Stimulated activated CD4-positive, alpha-beta T cell treated with anti-CD3 and anti-CD28 coated beads, TNF-alpha, amount 100 ng/mL, for 1 hour (primary cell): ENCODE measurements at places on chromosomes 6 and 20.

- no peak for DNase-seq
These were observed 11.6 kb downstream of the PDCD2 start for GRCh38 chr6:170572704-170573466.

DNA sequence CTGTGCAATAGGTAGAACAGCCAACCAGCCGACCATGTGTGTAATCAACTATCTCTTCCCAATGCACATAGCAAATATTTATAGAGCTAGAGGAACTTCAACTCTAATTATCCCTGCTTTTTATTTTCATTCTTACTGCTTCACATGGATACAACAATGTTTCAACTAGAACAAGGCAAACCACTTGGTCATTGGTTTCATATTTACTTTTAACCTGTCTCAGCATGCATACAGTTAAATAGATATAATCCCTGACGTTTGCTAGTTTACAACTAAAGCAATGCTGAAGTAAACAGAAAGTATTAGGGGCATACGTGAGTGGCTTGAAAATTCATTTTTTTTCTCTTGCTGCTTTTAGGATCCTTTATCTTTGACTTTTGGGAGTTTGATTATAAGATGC, 318.5 kb upstream of the MAP3K7 start:
- DNase-seq = no peak

- no peak for DNase-seq
These were observed 4.9 kb upstream of the BEND6 start for GRCh38 chr6:56949925-56950495.

GRCh38 chr6:112308476-112308875, 38.7 kb upstream of the RFPL4B start:
- no peak for DNase-seq

- DNase-seq = no peak
These were observed 274.1 kb upstream of the FLRT3 start for GRCh38 chr20:14611479-14611878.

DNA sequence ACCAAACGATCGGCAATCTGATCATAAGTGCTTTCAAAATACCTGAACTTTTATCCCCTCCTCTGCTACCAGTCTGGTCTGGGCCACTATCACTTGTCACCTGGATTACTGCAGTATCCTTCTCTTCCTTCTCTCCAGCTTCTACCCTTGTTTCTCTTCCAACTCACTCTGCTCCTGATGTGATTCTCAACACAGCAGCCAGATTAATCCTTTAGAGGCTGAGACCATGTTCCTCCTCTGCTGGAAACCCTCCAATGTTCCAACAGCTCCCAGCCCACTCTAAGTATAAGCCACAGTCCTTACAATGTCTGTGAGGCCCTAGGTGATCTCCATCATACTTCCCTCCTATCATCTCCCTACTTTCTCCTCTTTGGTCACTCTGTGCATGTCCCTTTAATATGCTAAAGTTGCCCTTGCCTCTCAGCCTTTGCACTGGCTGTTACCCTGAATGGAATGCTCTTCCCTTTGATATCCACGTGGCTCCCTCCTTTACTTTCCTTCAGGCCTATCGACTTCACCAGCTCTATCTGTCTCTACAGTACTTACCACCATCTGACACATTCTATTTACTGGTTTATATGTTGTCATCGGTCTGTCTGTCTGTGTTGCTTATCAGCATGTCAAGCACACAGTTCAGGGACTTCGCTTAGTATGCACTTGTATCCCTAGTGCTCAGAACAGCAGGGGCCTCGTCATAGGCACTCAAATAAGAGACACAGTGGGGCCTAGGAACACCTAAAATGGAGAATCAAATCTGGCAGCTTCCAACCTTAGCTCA, 35.0 kb upstream of the RNF24 start:
- DNase-seq = no peak

DNA sequence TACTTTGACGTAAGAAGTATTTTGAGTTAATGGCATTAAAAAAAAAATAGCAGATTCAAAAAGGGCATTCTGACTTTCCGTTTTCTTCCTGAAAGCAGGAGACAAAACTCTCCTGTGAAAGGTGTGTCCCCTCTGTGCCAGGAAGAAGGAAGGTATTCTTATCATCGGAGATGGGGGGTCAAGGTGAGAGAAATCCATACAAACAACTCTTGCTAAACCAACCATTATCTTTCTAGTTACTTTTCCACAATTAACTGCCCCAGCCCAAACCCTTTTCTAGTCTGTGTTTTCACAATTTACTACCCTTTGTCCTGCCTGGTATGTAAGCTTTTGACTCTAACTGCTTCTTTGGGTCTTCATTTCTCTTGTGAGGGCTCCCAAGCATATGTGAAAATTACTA, 717.3 kb downstream of the EPM2A start:
- no peak for DNase-seq

- DNase-seq = no peak
These were observed 52.8 kb downstream of the YTHDF1 start for GRCh38 chr20:63163171-63163570.

GRCh38 chr6:151149793-151150192, 90.0 kb upstream of the AKAP12 start:
- DNase-seq = no peak

DNA sequence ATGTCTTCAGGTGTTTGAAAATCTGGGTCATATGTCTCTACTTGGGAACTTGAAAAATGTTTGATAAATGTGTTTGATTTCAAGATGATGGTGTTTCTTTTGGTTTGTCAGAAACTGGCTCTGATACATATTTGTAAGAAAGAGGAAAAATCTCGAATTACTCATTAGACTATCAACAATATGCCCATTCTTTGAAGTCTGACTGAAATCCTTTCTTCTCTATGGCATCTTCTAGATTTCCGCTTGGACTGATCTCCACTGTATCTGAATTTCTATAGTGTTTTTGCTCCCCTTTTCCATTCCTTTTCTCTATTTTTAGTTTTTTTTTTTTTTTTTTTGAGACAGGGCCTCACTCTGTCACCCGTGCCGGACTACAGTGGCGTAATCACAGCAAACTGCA, 1096.5 kb downstream of the KIF16B start:
- DNase-seq = no peak

- no peak for DNase-seq
These were observed 17.2 kb downstream of the SCUBE3 start for GRCh38 chr6:35230950-35231349.

DNA sequence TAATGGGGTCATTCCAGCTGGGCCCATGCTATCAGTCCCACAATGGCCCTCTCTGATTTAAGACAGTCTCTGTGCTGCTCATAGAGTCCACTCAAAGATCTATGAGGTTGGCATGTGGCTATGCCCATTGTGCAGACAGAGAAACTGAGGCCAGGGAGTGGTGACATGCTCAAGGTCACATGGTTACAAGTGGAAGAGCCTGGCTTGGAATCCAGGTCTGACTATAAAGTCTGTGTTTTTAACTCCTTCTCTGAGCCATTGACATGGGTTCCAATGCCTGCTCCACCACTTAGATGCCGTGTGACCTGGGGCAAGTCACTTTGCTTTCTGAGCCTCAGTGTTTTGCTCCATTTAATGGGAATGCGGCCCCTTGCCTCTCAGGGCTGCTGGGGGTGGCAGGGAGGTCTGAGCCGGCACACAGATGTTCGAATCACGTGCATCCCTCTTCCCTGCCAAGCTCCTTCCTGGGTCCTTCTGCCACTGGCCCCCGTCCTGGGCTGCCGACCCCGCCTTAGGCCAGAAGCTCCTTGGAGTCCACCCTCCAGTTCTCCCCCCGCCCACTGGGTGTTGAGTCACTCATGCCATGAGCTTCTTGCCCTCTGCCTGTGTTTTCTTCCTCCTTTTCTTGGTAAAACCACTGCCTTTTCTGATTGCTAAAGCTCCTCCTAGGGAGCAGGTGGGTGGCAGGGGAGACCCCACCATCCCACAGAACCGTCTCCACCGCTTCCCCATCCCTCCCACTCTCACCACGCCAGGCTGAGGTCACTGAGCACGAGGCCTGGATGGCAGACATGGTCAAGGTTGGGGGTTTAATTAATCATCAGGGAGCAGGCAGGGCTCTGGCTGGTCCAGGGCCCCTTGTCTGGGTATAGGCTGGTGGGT, 35.7 kb downstream of the CEBPB start:
- no peak for DNase-seq

- DNase-seq = peak; percentile 33
These were observed 635 bp upstream of the C20orf203 start for GRCh38 chr20:32674362-32674789.

- no peak for DNase-seq
These were observed 8.3 kb downstream of the C2 start for GRCh38 chr6:31935823-31936222.

DNA sequence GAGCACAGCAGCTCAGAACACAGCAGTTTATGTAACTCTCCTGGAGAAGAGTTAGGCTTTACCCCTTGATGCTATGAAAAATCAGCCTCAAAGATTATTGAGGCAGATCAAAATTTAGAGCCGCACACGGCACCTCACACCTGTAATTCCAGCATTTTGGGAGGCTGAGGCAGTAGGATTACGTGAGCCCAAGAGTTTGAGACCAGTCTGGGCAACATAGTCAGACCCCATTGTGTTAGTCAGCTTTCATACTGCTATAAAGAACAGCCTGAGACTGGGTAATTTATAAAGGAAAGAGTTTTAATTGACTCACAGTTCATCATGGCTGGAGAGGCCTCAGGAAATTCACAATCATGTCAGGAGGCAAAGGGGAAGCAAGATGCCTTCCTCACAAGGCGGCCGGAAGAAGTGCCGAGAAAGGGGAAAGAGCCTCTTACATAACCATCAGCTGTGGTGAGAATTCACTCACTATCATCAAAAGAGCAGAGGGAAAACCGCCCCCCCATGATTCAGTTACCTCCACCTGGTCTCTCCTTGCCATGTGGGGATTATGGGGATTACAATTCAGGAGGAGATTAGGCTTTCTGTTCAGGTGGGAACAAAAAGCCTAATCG, 87.7 kb downstream of the SGK1 start:
- no peak for DNase-seq

DNA sequence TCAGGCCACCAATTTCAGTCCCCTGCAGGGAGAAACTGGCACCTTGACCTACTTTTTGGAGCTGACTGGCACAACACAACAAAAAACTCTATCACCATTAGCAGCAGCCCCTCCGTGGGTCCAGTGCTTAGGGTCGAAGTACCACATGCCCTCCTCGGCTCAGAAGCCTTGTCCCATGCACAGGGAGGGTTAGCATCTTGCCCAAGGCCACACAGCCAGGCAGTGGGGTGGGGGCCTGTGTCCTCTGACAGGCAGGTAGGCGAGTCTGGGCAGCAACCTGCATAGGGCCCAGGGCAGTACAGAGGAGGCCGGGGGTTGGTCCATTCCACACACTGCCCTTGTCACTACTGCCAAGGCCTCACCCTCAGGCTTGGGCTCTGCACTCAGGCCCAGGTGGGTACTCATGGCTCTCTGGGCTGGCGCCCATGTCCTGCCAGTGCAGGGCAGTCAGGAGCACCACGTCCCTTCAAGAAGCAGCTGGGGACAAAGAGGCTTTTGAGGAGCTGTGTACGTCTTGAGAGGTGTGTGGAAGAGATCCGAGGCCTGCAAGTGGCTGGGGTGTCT, 53.6 kb downstream of the PYGB start:
- no peak for DNase-seq

DNA sequence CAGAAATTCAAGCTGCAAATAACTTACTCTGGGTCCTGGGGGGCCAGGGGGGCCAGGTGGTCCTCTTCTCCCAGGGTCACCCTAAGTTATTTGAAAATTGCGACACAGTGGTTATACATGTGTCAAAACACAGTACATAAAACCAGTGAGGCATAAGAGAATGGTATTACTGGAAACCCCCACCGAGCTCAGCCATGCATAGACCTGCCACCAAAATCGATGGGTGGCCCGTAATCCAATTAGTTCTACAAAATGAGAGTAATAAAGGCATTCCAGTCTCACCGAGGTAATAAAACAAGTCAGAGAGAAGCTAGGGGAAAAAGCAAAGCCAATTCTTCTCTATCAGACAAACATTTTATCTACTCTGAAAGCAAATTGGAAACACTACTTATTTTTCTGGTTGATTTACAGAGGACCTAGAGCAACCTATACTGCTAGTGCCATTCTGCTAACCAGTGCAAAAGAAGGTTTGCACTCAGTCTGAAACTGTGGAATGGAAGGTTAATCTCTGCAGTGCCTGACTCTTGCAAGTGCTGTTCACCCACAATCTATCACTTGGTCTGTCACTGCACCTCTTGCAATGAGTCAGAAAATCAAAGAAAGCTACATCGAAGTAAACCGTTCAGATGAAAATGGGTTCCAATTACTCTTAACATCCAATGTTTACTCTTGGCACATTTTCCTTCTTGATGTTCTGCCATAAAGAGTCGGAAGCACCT, 32.4 kb downstream of the COL9A1 start:
- no peak for DNase-seq

DNA sequence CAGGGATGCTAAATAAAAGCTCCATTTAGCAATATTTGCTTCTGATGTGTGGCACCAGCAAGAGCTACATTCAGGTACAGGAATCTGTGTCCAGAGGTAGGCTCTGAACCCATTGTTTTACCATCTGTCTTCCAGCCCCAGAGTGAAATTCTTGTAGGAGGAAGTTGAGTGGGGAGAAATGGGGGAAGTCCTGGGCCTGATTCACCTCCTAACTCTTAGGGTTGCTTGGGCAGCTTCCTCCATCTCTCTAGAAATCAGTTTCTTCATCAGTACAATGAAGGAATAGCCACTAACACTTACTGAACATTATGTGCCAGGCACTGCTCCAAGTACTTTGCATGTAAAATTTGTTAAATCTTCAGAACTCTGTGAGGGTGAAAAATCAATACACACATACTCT, 35.1 kb upstream of the TSPYL1 start:
- DNase-seq = no peak

- no peak for DNase-seq
These were observed 31.1 kb upstream of the SSTR4 start for GRCh38 chr20:23003881-23004460.

DNA sequence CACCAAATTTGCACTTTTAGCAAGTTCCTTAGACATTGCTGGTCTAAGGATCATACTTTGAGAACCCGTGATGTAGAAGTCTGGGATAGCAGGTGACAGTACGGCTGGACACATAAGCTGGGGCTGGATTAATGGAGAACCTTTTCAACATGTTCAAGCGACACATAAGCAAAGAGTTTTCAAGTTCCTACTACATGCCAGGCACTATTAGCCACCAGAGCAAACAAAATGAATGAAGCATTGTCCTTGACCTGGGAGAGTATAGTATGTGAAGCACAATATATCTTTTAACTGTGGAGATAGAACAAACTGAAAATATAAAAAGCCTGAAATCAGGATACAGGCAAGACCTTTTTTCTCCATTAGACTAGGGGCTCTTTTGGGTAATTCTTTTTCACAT, 102.9 kb downstream of the ADGRG6 start:
- DNase-seq = no peak

DNA sequence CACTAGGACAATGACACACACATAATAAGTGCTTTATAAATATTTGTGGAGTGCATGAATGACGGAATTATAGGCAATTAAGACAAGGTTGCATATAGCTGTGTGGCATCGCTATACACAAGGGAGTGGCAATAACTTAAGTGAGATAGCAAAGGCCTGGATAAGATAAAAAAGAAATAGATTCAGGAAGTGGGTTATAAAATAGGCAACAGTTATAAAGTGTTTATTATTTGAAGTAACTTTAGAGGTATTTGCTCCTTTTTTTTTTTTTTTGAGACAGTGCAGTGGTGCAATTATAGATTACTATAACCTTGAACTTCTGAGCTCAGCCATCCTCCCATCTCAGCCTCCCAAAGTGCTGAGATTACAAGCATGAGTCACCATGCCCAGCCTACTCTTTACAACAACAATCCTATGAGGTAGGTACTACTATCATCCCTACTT, 75.9 kb upstream of the LOC128125822 start:
- no peak for DNase-seq

GRCh38 chr6:90175627-90176538, 120.8 kb downstream of the BACH2 start:
- DNase-seq = peak; percentile 15
